Kidney epithelial cell (primary cell): ENCODE measurements at places on chromosomes 7 and 10. TPM values are rescaled to one million over a fixed set of nuclear protein-coding genes. Genes with fewer than 3 reads are reported as not detected.

DNA sequence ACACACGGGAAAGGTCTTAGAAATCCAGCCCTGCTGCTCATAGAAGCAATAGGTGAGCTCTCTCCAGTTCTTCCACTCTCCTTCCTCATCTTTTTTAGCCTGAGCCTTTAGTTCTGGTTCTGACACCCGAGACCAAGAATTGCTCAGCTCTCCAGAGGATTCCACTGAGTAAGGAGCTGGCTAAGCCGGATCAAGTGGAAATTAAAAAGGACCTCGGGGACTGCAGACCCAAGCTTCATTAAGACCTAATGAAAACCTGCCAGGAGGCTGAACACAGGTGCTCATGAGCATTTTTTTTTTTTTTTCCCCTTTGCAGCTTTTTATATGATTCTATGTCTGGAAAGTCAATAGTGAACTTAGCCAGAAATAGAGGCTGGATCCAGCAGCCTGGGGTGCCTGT, 1176.0 kb upstream of the AUTS2 start:
- no peak for DNase-seq

GRCh38 chr7:10708447-10708846, 265.2 kb upstream of the PHF14 start:
- no peak for DNase-seq

DNA sequence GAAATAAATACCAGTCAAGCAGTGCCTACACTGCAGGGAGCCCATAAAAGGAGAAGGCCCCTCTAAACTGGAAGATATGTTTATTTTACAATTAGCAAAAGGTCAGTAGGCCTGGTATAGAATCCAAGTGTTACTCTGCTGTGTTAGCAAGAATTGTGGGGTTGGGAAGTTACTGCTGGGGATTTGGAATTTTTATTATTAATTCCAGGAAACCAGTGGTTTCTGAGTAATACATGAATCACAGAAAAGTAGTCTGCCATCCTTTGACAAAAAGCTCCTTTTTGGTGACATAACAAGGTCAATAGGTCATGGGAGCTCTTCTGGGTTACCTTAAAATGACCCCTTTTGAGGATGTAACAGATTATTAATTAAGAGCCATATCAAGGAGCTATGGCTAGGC, 67.4 kb downstream of the ZNF92 start:
- peak; percentile 71 for DNase-seq

GRCh38 chr10:122361046-122361445, 13.5 kb upstream of the PLEKHA1 start:
- DNase-seq = no peak

DNA sequence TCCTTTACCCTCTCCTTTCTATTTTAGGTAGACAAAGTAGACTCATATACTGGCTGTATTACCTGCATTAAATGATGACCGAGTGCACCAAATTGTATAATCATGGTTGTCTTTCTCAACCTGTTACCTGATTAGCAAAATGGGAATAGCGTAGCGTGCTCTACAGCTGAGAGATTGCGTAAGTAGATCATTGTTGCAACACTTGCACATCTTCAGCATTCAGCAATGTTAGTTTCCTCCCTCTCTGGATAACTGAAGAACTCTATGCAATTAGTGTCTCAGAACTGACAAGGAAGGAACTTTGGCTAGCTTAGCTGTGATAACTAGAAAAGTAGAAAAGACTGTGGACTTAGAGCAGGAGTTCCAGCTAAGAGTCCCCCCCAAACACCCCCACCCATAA, 787.4 kb downstream of the PHTF2 start:
- no peak for DNase-seq

DNA sequence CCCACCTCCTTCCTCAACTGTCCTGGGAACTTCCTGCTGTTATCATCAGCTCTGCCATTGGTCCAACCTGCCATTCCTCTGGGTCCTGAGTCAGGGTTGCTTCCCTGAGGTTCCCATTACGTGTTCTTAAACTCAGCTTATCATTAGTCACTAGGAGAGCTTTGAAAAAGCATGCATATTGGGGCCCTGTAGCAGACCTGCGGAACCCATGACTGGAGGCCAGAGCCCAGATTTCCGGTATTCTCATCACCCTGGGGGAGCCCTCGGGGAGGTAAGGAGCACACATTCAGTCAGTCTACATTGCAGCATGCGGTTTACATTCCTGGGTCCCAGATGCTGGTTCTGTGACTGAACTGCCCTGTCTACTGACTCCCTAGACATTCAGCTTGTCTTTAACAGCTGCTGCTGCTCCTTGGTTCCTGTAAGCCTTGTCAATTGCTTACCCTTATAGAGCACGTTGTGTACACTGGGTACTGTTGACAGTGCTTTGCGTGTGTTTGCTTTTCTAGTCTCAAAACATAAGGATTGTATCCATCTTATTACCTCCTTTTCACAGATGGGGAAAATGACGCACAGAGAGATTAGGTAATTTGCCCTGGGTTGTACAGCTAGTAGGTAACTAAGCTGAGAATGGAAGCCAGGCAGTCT, 12.8 kb downstream of the CDHR3 start:
- DNase-seq = no peak

DNA sequence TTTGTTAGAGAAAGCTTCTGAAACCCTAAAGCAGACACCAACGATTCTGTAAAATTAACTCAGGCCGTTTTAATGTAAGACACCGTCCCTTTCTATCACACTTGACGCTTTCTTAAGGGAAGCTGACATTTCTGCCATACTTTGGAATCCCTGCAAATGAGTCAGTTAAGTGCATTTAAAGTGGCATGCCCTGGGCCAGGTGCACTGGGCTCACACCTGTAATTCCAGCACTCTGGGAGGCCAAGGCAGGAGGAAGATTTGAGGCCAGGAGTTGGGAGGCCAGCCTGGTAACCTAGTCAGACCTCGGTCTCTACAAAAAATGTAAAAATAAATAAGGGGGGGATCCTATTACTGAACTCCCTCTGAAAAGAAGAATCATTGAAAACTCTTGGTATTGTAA, 4.4 kb downstream of the UBE2H start:
- DNase-seq = no peak

- DNase-seq = peak; percentile 92
These were observed 19.9 kb upstream of the TRUB1 start for GRCh38 chr10:114917927-114918672.

- no peak for DNase-seq
These were observed 52.8 kb downstream of the HHEX start for GRCh38 chr10:92742331-92743228.

- DNase-seq = no peak
These were observed 35.8 kb upstream of the GRID1 start for GRCh38 chr10:86402283-86402941.

DNA sequence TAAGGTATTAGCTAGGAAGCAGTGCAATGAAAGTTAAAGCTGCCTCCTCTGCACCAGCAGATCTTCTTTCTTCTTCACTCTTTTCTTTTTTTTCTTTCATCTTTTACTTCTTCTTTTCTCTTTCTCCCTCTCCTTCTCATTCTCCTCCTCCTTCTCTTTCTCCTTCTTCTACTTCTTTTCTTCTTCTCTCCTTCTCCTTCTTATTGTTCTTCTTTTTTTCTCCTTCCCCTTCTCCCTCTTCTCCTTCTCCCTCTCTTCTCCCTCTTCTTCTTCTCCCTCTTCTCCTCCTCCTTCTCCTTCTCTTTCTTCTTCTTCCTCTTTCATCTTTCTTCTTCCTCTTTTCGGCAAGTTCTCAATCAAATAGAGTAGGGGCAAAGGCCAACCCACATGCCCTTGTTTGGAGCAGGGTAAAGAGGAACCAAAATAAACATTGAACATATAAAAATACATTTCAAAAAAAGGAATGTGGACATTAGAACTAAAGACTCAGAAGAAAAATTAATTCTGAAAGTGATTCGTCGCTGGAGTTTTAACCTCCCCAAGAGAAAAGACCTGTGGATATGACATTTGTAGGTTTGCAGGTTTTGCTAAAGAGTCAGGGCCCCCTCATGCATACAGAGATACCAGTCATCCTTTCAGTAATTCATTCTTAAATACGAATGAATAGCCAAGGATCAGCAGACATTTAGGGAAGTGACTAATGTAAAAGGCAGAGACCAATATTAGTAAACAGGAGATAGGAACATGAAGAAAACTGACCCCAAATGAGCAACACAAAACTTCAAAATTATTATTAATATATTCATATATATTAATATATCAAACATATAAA, 93.0 kb upstream of the RSU1 start:
- DNase-seq = no peak

- DNase-seq = no peak
These were observed 10.3 kb downstream of the ZMIZ1 start for GRCh38 chr10:79079054-79079397.

GRCh38 chr7:99143521-99143852, 421 bp downstream of the SMURF1 start:
- DNase-seq = no peak

GRCh38 chr10:60989400-60989876, 45.5 kb upstream of the RHOBTB1 start:
- no peak for DNase-seq

DNA sequence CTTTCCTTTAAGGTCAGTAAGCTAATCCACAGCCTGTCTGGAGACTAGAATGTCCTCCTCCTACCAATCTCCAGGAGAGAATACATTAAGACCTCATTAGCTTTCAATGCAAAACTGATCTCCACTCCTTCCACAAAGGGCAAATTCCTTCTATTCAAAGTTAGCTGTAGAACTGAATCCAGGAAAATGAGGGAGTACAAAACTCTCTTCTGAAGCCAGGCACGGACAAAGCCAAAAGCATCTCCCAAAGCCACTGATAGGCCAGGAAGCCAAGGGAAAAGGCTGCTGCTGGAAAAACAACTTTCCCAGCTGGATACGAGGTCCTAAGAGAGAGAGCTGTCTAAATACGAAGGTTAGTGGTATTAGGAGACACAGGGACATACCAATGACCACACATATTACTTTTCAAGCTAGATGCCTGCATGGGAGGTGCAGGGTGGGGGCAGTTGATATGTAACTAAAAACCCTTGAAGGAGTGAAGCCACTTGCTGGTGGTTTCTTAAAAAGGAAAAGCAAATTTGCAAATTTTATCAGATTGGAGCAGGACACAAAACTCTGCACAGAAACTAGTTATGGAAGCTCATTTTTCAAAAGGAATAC, 43.6 kb downstream of the MKX start:
- DNase-seq = no peak

GRCh38 chr7:159031135-159031701, 113.4 kb downstream of the VIPR2 start:
- DNase-seq = no peak

- DNase-seq = no peak
These were observed 42.8 kb upstream of the GNA12 start for GRCh38 chr7:2886900-2887299.

- no peak for DNase-seq
These were observed 129.3 kb upstream of the JCAD start for GRCh38 chr10:30188556-30189237.

- no peak for DNase-seq
These were observed 370.3 kb downstream of the CDC14C start for GRCh38 chr7:49294611-49295010.

- no peak for DNase-seq
These were observed 249.8 kb downstream of the AUTS2 start for GRCh38 chr7:69847921-69848612.

DNA sequence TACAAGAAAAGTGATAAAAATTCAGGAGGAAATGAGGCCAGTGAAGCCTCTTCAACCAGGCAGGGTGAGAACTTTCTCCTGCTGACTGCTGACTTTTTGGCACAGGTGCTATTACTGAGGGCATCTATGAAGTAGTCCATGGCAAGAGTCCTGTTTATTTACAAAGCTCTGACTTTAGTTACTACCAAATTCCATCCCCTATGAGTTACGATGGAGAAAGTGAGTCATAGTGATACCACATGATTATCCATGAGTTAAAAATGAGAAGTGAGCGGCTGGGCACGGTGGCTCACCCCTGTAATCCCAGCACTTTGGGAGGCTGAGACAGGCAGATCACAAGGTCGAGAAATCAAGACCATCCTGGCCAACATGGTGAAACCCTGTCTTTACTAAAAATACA, 19.9 kb downstream of the CCDC3 start:
- DNase-seq = peak; percentile 10

GRCh38 chr10:49688920-49689319, 9.5 kb downstream of the C10orf53 start:
- DNase-seq = no peak

DNA sequence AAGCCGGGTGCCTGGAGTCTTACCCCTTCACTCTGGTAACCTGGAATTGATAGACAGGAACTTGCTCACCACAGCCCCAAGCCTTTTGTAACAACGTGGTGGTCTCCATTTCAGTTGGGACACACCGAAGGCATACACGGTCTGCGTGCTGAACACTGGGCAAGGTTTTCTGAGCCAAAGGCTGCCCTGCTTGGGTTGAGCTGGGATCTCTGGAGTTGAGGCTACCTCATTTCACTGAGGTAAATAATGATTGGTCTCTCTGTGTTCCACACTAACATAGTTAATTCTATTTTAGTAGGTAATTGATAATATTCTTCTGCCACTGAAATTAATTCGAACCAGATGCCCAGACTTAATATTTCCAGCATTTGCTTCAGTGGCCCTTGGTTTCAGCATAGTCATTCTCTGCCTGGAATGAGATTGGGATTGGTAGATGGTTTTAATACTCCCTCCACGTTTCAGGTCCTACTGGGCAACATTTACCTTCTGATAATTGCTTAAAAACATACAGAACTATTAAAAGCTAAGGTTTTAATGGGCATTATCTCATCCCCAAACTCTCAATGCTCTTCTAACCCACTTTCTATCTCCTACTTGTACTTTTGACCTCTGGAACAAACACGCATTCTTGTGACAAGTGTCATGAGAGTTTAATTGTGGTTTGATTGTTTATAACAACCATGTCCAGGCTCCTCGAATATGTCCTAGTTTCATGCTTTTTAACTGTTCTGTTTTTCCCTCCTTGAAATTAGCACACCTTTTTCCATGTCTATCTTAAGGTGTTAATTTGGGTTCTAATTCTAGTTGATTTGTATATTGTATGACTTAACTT, 202.3 kb upstream of the KLF6 start:
- no peak for DNase-seq

DNA sequence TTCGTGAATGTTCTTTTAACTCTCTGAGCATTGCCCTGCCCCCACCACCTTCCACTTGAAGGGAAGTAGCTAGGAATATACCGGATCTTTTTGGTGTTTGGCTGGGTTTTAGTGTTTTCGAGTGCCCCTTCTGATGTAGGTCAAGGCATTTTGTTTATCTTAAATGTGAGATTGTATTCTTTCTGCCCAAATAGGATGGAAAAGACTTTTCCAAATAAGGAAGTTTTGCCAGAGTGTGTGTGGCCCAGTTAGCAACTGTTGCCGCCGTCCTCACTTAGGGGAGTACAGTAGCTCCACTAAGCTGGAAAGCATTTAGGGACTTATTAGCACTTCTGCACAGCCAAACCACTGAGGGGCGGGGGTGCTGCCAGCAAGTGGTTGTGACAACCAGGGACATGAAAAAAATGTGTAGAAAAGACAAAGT, 29.8 kb upstream of the VCL start:
- DNase-seq = peak; percentile 21

ZCCHC24 gene
- 6.2 and 8.6 TPM in 2 replicates for total RNA-seq

GPER1 gene
- 0.08 and 0.55 TPM in 2 replicates for total RNA-seq

TMEM178B gene
- total RNA-seq = 5.5 and 9.7 TPM in 2 replicates

FRA10AC1 gene
- 9.6 and 9.8 TPM in 2 replicates for total RNA-seq

ABHD11 gene
- total RNA-seq = 61.3 and 62.2 TPM in 2 replicates

HOXA9 gene
- 46.5 and 53.7 TPM in 2 replicates for total RNA-seq

FAM25G gene
- 3.2 and 15.7 TPM in 2 replicates for total RNA-seq

CARD11 gene
- 31.0 and 31.4 TPM in 2 replicates for total RNA-seq

PRPS1L1 gene
- total RNA-seq = not detected in 2 replicates

PON1 gene
- total RNA-seq = not detected in 2 replicates

PNLIPRP2 gene
- not detected in 2 replicates for total RNA-seq

TFPI2 gene
- total RNA-seq = 33.7 and 52.9 TPM in 2 replicates

UPK3B gene
- total RNA-seq = not detected in 2 replicates

WEE2 gene
- total RNA-seq = not detected in 2 replicates

VAX1 gene
- 0.08 TPM in 1 of 2 replicates, not detected in the other for total RNA-seq

BHLHA15 gene
- 8.1 and 9.7 TPM in 2 replicates for total RNA-seq
